Hematopoietic multipotent progenitor cell treated with erythropoietin and hydrocortisone succinate and interleukin-3 and kit ligand, for 8 days (in vitro differentiated cells): ENCODE measurements at places on chromosomes 2 and 18.

DNA sequence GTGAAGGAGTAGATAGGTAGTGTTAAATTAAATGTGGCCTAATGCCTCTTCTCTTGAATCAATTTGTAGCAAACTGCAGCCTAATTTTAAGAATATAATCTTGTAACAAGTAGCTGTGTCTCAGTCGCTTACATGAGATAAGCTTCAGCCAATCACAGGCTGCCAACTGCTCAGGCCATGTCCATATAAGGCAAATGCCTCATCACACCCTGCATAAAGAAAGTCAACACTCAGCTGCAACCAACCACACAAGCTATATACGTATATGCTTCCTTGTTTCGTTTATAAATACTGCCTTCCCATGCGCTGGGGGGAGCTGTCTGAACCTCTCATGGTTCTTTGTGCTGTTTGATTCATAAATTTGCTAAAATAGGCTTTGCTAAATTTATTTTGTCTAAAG, 476.3 kb downstream of the TRIB2 start:
- peak; percentile 9 for DNase-seq

- DNase-seq: no peak
Observed at GRCh38 chr2:197711578-197711977, 6.4 kb downstream of the MARS2 start.

DNA sequence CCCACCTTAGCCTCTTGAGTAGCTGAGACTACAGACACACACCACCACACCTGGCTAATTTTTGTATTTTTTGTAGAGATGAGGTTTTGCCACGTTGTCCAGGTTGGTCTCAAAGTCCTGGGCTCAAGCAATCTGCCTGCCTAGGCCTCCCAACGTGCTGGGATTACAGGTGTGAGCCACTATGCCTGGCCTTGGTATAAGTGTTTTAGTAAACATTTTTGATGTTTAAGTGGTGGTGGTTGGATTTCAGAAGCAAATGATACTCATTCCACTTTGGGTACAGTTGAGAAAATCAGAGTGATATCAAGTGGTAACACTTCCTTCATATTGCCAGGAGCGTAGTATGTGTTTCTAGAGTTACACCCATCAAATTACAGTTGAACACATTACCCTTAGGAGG, 25.4 kb downstream of the ACADL start:
- no peak for DNase-seq

GRCh38 chr2:201415149-201415548, 36.1 kb downstream of the TRAK2 start:
- DNase-seq: no peak

GRCh38 chr2:164810843-164811242, 30.8 kb downstream of the COBLL1 start:
- DNase-seq: no peak

DNA sequence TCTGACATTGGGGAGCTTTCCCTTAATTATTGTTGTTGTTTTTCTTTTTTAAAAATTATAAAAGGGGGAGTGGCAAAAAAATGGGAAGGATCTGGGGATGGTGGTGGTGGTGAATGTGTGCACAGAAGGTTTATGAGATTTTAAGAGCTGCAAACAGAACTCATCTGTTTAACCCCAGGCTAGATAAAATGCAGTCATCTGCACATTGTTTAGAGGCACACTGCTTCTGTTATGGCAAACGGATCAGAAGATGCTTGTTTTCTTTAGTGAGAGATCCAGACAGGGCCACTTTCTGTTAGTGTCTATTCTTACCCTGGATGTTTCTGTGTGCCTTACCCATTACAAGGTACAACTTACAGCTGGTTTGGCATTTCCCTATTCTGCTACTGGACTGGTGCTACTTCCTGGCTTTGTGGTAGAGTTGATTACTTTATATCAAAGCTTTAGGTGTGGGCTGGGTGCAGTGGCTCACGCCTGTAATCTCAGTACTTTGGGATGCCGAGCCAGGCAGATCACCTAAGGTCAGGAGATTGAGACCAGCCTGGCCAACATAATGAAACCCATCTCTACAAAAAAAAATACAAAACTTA, 68.2 kb upstream of the NRP2 start:
- no peak for DNase-seq

GRCh38 chr2:235421618-235422017, 72.2 kb upstream of the AGAP1 start:
- DNase-seq: no peak

GRCh38 chr2:168913495-168913894, 12.4 kb downstream of the G6PC2 start:
- DNase-seq: no peak

DNA sequence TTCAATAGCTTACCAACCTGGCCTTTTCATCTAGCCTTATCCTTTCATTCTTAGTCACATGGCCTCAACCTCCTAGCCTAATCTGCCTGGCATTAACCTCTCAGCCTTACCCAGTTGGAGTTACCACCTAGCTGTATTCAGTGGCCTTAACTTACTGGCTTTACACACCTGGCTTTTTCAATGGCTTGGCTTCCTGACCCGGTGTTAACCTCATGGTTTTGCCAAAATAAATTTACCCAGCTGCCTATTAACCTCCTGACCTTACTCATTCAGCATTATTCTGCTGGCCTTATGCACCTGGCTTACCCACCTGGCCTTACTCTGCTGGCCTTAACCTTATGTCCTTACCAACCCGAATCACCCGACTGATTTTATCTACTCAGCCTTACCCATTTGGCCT, 135.5 kb upstream of the ZSWIM2 start:
- no peak for DNase-seq

DNA sequence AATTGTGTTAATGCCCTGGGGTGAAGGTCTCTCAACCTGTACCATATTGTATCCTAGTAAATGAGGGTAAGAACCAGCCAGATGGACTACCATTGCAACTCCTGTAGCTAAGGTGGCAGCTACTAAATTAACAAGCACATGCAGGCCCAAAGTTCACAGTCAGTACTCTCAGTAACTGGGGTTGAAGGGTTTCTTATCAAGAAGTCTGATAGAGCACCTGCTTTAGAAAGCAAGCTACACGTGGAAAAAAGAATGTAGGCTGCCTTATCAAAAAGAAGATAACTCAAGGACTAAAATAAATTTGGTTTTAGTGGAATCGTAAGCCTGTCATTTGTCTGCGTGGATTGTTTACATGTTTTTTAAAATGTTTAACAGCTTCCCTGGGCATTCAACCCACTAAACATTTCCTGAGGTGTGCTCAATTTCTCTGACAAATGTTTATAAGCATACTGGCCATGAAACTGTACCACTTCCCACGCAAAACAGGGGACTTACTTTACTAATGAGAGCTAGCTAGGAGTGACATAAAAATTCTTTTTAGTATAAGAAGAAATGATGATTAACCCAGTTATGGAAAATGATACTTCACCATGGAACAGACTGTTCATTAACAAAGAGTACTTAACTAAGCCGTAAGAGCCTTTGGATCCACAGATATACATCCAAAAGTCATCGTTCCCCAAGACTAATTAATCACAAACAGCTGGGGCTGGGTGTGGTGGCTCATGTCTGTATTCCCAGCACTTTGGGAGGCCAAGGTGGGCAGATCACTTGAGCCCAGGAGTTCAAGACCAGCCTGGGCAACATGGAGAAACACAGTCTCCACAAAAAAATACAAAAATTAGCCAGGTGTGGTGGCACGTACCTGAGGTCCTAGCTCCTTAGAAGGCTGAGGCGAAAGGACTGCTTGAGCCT, 36.5 kb downstream of the LPIN2 start:
- DNase-seq: peak; percentile 73

GRCh38 chr2:85743304-85743978, 10.3 kb upstream of the ATOH8 start:
- no peak for DNase-seq

- DNase-seq: no peak
Observed at GRCh38 chr2:107222466-107222865, 336.5 kb upstream of the ST6GAL2 start.

GRCh38 chr2:120243211-120243610, 9.4 kb upstream of the RALB start:
- DNase-seq: no peak

GRCh38 chr2:213105212-213105611, 46.2 kb downstream of the IKZF2 start:
- no peak for DNase-seq

DNA sequence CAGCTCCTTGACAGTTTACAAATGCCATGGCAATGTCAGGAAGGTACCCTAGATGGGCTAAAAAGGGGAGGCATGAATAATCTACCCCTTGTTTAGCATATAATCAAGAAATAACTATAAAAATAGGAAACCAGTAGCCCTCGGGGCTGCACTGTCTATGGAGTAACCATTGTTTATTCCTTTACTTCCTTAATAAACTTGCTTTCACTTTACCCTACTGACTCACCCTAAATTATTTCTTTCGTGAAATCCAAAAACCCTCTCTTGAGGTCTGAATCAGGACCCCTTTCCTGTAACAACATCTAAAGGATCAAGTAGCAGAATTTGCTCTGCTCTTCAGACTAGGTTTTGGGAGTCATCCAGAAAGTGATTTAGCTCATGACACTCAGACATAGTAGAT, 43.7 kb downstream of the CD8B2 start:
- DNase-seq: no peak

DNA sequence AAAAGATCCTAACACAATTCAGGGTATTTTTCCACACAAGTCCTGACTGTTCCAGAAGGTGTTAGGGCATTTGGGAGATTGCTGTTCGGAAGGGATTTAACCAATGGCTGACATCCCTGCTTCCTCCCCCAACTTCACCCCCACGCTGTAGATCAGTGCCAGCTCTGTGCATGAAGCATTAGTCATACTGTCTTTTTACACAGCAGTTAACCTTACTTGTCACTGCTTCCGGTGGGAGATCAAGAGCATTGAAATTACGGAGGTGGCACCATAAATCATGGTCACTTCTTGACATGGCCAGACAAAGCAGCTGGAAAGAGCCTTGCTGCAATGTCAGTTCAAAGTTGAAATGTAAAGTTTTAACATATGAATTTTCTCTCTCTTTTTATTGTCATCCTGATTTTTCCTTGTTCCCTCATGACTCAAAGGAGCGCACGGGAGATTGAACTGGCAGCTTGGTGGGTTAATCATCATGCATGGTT, 70.2 kb downstream of the HRH4 start:
- peak; percentile 23 for DNase-seq
